Activated CD4-positive, alpha-beta T cell treated with anti-CD3 and anti-CD28 coated beads, Interleukin-2, amount 10 ng/mL, durations not matched to agents 24 days and 14 days (primary cell): ENCODE measurements at places on chromosomes 12 and 14.
A peak's percentile ranks its signal among the peaks of the same experiment; 100 is the strongest.

GRCh38 chr14:104686624-104687517 lies 2.5 kb upstream of the INF2 start:
- DNase-seq = peak; percentile 82

- no peak for DNase-seq
Observed at GRCh38 chr12:108150436-108150835, 21.3 kb downstream of the WSCD2 start.

DNA sequence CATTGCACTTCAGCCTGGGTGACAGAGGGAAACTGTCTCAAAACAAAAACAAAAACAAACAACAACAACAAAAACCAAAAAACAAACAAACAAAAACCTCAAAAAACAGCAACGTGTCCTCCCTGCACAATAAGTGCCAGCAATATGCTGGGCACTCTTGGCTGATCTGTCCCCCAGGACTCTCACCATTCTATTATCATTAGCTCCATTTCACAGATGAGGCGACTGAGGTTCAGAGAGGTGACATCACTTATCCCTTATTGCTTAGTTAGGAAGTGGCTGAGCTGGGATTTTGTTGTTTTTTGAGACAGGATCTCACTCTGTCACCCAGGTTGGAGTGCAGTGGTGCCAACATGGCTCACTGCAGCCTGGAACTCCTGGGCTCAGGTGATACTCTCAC lies 33.0 kb upstream of the CCDC63 start:
- DNase-seq = no peak

- DNase-seq = peak; percentile 81
Observed at GRCh38 chr14:70955543-70956480, 48.6 kb downstream of the PCNX1 start.

DNA sequence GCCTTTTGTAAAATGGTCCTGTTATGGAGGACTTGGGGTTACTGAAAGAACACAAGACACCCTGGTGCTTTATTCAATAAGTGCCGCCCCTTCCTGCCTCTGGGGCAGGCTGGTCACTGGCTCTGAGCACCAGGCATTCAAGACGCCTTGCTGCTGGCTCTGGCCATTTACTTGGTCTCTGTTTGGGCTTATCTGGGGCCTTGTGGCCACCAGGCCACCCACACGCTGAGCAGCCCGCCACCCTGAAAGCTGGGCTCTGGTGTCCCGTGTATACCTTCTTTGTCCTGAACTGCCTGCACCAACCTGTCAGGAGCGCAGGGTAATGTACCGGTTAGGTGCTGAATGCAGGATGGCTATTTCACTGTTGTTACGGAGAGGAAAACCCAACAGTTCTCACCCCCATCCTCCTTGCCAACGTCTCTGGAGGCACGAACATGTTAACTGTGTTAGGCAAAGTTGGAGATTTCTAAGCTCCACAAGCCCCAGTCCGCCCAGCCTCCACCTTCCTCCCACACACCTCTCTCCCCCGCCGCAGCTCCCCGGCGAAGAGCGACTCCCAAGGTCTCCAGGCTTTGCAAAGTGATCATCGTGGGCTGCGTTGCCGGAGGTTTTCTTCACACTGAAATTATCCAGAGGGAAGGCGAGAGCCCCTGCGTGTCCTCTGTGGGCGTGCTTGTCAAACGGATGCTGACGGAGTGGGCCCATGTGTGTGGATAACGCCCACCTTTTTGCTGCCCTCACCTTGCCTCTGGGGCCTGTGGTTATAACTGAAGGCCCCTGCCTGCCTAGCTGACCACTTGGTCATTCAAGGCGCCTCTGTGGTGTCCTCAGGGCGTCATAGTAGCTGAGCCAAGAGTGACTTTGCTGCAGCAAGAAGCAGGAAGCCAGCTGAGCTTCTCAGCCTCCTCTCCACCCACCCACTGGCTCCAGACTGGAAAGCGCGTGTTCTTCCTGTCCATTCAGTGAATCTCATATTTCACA lies 18.8 kb upstream of the BEGAIN start:
- DNase-seq = no peak

- DNase-seq = no peak
Observed at GRCh38 chr14:88611878-88612277, 49.0 kb downstream of the ZC3H14 start.

DNA sequence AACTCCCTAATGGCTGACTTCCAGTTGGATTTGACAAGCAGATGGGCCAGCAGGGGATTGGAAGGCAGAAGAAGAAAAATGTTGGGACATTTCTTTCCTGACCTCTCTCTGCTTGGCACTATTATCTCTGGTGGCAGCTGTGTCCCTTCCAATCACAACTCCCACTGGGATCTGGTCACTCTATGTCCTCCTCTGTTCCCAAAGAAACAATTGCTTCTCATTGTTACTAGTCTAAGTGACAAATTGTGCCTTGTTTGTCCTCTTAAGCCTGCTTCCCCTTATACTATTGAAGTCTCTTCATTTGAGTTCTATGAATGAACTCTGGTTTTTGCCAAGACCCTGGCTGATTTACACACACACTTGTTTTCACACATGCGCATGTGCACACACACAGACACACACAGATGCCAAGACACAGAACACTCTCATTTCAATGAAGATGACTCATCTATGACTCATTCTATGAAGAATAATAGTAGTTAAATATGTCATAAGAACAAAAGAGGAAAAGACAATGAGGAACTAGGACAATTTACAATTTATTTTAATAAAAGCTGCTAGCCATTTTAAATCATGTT lies 83.0 kb upstream of the FAR2 start:
- DNase-seq = no peak

DNA sequence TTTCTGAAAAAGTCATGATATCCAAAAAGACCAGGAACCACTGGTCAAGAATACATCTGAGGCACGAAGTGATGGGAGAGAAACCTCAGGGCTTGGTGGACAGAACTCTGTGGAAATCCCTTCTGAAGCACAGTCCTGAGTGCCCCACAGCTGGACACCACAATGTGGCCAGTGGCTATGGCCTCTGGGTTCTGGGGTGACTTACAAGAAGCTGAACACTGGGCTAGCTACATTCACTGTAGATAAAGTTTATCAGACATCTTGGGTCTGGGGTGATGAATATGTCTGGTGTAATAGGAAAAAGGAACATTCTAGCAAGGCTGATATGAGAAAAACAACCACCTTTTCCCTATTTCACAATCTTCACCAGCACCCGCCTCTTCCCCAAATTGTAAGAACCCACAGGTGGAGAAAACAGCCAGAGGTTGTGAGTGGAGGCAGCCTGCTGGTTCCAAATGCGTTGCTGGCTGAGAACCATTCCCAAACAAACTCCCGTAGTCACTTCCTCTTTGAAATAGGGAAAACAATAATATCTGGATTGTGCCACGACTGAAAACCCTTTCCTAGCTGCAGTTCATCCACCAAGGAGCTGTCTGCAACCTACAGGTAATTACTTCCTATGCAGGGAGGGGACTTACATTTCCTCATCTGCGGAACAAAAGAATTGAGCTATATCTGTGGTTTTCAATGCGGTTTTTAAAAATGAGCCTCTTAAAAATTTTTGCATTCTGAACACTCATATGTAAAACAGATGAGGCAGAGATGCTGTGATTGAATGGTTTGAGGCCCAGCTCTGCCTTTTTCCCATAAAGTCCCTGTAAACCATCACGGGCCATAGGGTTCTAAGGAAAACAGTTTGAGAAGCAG lies 193.6 kb downstream of the SLC41A2 start:
- DNase-seq = peak; percentile 65

- DNase-seq = no peak
Observed at GRCh38 chr12:92778525-92778924, 75.7 kb downstream of the PLEKHG7 start.

DNA sequence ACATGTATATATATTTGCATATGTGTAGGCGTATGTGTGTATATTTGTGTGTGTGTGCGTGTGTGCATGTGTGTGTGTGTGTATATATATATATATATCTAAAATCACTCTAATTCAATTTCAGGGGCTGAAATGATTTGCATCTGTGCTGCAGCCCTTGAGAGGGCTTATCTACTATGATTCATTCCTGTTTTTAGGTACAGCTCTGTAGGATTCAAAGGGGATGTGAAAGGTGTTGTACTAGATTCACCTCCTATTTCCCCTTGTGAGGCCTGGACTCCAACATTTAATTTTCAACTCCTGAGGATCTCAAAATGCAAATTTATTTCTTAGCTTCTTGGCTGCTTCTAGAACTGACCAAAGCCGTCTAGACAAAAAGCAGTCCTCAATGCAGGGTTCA lies 11.1 kb downstream of the ERP27 start:
- no peak for DNase-seq

DNA sequence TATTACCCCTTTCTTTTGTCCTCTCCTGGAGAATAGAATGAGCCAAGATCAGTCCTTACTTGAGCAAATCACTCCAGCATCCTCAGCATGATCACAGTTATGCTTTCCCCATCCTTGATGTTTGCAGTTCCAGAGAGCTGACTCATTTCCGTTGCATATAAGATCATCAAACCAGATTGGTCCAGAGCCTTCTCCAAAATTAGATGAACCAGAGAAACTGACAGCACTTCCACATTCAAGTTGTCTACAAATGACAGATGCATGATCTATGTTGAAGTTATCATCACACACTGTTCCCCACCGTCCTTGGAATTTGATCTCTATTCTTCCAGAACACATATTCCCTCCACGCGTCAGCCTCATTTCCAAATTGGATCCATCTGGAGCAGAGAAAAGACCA lies 4.8 kb downstream of the CD163 start:
- no peak for DNase-seq

DNA sequence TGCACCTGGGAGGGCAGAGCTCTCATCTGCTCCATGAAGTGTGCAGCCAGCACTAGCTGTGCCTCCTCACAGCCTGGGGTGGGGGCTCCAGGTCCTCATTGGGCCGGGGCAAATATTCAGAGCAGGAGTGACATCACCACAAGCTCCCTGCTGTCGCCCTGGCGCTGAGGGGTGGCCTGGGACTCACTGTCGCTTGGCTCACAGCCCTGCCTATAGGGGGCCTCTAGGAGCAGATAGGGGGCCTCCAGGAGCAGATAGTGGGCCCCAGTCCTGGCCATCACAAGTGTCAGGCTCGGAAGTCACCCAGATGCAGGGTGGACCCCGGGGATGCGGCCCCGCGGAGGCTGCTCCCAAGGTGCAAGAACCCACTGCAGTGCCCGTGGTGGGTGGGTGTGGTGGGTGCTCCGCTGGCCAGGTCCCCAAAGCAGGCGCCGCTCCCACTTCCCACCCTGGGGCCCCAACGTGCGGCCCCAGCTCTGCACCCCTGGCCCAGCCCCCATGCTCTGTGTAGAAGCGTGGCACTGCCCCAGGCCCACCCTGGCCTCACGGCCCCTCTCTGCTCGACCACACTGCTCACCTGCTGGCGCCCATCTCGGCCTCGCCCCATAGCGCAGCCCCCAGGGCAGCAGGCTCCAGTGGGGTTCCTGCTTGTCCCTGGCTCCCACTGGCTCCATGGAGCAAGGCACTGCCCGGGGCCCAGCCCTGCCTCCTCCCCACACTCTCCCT lies 18.0 kb downstream of the SYNJ2BP start:
- DNase-seq = no peak

DNA sequence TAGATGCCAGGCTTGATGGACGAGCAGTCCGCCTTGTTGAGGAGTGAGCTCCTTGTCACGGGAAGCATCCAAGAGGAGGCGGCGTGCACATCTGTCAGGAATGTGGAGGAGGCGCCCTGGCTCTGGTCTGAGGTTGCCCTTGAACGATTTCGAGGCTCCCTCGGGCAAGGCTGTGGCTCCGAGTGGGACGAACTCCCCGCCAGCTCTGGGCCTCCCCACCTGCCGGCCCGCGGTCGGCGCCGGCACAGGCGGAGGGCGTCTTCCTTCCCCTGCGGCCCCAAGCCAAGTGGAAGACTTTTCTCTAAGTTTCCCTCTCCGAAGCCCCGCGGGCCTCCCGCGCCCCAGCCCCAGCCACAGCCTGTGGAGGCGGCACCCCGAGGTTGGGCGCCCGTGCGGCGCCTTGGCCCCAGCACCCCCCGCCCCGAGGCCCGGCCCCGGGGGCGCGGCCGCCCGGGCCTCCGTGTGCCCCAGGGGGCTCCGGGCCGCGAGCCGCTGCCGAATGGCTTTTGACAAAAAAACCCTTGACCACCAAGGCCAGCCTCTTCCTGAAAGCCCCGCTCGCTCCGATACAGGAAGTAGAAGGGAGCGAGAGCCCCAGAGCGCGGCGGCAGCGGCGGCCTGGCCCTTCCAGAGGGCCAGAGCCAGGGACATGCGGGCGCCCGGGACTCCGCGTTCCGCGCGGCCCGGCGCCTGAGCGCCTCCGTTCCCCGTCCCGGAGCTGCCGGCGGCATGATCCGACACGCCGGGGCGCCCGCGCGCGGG lies at the start of gene RIN3:
RIN3 (plus strand) TSS at position 578 of the 762 bp plus-strand sequence; CDS start at position 730, 152 bp downstream.
- peak; percentile 81 for DNase-seq

GRCh38 chr12:71565535-71565934 lies 98.1 kb downstream of the ZFC3H1 start:
- no peak for DNase-seq

DNA sequence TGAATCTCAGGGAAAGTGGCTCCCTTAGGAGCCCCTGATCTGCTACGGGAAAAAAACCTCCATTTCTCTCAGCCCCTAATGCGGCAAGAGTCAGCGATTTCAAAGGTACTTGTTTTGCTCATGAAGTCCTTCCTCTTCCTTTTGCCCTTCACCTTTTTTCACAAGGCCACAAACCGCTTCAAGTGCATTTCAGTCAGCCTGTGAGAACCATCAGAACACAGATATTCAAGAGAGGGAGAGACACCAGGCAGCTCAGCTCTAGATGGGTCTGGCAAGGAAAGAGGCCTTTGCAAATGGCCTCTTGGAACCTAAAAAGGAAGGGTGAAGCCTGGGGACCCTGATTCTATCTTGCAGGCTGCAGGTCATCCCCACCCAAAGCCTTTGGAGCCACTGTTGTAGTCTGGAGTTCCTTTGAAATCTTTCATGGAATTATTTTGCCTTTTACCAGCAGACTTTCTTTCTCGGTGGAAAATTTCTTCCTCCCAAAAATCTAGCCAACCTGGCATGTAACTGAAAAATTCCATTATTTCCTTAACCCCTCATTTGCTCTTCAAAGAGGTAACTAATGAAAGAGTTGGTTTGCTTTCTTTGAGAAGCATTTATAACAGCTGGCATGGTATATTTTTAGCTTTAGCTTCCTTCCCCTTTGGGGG lies 145.0 kb downstream of the SAMD4A start:
- DNase-seq = peak; percentile 67

DNA sequence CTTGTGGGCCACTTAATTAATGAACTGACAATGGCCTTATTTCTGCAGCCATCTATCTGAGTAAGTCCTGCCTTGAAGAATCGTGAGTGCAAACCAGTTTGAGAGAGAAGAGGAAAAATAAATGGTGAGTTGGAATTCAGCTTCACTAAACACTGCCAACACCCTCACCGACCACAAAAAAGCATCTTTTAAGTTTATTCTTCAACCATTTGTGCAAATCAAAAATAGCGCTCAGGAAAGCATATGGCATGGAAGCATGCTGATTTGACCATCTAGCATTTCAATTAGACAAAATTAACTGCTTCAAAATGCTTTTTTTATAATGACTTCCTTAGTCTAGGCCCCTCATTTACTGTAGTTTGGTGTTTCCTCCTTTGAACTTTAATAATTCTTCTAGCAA lies 294.0 kb downstream of the PPFIA2 start:
- DNase-seq = no peak
